H9 (cell line): ENCODE measurements at places on chromosomes 12 and 14.
A peak's percentile ranks its signal among the peaks of the same experiment; 100 is the strongest.

DNA sequence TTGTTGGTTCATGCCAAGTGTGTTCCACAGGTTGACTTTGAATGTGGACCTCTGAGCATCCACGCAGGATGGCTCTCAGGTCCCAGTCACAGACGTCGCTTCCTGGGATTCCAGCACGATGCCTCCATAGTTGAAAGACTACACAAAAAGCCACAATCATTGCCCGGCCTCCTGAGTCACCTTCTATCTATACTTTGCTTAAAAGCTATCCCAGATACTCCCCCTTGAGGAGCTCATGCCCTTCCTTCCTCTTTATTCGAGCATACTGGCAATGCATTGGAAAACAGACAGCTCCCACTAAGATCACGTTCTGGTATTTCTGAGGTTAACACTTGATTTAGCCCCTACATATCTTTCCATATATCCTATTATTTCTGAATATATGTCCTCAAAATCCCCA, 40.1 kb downstream of the ZNF664 start:
- no peak for DNase-seq

DNA sequence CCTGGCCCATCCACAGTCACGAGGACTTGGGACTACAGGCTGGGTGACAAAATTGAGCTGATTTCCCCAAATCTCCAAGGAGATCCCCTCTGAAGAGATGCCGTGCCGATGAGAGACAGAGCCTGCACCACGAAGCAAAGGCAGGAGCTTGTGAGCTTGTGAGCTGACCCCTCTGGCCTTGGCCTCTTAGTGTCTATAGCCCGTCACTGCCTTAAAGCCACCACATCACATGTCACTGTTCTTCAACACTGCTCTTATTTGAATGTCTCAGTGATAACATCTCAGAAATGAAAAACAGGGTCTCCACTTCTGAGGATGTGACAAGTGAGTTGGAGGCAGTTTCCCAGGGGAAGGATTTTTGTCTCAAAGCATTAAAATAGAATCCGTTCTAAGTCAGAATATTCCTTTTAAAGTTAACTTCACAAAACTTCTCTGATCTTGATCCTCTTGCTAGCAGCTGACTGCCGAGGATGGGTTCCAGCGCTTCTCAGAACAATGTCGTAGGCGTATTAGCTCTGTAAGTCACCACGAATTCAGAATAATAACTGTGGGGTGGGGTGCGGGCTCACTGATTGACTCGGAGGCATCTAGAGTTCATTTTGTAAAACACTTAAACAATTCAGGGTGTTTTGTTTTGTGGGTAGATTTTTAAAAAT, 37.5 kb downstream of the CHST11 start:
- DNase-seq = no peak

- DNase-seq = no peak
These were observed 204 bp downstream of the HSP90AA1 start for GRCh38 chr14:102086709-102086971.

DNA sequence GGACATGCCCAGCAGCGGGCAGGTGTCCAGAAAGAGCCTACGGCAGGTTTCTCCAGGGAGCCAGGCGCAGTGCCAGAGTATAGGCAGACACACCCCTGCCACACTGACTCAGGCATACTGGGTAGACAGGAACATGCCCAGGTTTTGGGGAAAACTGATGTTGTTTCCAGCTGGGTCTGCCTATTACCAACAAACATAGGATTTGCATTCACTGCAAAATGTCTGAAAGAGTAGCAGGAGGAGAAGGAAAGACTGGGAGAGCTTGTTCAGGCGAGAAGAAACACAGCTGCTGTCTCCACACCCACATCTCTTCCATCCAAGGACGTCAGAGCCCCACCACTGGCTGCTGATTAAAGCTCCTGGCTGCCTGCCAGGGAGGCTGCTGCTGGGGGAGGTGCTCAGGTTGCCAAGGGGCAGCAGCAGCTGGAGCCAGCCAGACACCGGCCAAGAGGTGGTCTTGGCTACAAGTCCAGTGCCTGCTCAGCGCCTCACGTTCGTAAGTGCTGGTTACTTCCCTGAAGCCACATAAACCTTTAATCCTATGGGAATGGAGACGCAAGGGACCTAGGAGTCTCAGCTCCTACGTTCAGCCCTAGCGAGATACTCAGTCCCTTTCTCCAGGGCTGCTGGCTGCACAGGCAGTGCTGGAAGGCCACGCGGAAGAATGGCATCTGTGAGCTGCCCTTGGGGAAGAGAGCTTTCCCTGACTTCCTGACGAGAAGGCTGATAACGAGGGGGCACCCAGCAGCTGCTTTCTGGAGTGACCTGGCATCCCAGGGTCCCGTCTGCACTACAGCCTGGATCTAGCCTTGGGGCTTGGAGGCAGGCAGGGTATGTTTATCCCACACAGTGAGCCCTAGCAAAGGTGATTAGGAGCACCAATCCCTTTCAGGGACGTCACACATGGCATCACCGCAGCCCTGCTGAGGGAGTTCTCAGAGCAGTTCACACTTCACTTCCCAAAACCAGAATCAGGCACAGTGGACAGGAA, 58.1 kb downstream of the PLEKHG3 start:
- no peak for DNase-seq

DNA sequence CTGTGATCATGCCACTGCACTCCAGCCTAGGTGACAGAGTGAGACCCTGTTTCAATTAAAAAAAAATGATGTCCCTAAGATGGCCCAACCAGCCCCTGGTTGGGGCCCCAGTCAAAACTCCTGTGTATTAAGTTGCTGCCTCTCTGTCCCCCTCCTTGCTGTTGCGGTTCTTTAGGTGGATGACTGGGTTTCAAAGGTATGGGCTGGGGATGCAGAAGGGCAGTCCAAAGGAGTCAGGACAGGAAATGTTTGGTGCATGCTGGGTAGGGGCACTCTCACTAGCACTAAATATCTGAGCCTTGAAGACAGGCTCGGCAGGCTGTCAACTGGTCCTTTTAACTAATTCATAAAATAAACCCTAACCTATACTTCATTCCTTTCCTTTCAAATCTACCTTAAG, 12.0 kb upstream of the PIP4K2C start:
- no peak for DNase-seq

DNA sequence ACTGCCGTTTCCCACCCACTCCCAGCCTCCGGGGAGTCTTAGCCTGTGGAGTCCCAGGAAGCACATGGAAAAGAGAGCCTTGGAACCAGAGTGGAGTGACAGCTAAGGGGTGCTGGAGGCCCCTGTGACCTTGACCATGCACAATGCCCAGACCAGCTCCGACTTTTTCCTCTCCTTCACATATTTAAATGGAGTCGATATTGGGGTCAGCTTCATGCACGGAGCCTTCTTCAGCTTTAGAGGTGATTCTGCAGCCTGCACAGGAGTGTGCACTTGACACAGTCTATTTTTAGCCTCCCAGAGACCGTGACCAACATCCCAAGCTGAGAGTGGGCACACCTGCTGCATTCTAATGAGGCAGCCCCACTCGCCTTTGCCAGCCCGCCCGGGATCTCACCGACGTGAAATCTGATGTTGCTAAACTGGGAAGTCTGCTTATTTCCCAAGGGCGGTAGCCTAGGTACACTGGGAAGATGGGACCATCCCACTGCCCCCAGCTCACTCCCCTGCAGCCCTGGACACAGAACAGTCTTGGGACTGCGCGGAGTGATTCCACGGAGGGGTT, 47.5 kb downstream of the PRMT8 start:
- DNase-seq = peak; percentile 20

GRCh38 chr12:68785358-68785757, 22.6 kb upstream of the MDM2 start:
- DNase-seq = no peak

DNA sequence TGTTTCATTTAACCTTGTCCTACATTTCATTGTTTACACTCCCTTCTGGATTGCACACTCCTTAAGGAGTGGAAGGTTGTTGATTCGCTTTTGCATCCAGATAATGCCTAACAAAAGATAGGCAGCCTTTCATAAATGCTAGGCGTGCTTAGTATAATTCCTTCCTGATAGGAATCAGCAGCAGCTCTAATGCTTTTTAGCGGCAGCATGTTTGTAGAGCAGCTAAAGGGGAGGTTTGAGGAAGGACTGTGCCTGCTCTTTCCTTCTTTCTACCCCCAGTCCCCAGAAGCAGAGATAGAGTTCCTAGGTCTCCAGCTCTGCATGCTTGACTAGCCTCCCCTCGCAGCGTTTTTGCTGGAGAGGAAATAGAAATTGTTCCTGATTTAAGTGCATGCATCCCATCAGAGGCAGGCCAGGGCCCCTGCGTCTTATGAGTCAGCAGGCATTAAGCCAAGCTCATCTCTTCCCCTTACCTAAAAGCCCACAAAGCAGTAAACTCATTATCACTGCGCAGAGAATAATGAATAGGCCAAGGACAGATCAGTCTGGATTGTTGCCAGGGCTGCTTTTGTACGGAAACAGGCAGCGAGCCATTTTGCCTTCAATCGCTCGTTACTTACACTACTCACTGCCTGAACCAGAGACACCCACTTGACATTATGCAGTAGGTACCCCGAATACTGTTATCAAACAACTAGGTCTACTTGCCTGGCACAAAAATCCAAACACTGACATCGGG, 14.0 kb upstream of the TBPL2 start:
- no peak for DNase-seq

GRCh38 chr14:54085841-54086240, 129.2 kb upstream of the BMP4 start:
- DNase-seq = no peak

DNA sequence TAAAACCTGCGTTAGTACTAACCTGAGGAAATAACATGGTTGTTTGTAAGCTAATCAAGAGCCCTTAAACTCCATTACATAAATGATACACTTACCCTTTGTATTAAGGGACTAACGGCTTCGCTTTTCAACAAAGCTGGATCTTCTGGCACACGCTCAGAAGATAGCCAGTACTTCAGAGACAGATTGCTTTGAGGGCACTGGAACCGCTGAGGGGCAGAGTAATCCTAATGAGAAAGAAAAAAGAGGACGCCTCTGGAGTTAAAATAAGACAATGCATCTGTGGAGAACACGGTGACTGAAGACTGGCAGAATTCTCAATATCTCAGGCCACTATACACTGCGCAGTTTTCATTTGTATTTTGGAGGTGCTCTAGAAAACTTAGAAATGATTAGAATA, 1.5 kb upstream of the KTN1 start:
- DNase-seq = no peak

GRCh38 chr12:59298296-59298695, 297.5 kb upstream of the SLC16A7 start:
- DNase-seq = no peak

- no peak for DNase-seq
These were observed at the start of gene PIK3C2G for GRCh38 chr12:18261273-18261672. TSS of gene PIK3C2G (plus strand) at chr12:18261518. CDS start at chr12:18282082, 20,564 bp downstream.

DNA sequence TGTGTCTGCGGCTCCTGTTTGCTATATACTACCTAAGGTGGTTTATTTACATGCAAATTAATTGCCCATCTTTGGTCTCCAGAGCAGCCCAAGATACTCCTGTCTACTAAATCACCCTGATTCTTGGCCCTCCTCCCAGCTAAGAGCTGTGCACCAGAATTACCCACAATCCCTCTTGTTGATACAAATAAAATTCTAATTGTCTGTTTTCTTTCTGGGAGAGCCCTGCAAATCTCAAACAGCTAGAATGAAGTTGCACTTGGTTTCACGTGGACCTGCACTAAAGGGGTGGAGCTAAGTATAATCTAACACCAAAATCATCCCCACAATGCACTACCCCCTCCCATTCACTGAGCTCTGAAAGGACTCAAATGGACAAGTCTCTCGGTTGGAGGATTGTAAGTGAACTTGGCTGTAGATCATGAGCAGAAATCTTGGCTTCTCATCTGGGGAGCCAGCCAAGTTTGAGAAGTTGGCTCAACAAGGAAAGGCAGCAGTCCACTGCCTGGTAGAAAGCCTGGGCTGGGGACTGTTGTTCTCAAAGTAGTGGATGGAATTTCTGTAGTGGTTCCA, 6.6 kb downstream of the MAX start:
- DNase-seq = no peak

DNA sequence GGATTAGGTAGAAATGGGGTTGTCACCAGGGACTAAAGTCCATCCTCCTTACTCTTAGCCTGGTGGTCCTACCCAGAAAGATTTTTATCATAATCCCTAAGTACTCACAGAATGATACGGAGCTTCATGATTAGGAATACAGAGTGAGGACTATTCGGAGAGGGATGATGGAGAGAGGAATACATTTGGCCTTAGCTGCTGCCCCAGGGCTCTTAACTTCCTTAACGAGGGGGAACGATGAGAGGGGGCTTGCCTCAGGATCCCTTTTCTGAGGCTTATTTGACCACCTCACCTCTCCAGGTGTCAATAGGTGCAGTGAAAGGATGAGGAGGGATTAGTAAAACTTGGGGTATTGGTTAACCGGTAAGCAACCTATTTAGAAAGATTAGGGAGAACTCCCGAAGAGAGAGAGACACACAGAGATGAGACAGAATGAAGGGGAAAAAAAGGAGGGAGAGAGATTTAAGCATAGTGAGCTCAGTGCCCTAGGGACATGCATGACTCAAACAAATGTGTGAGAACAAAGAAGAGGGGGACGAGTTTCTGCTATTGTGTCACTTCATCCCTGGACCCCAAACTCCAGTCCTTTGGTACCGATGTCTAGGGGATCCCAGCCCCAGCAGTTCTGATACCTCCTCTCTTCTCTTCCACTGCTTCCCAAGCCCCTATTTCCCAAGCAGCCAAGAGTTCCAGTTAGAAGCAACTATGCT, 1.1 kb downstream of the NFE2 start:
- no peak for DNase-seq

- DNase-seq = no peak
These were observed 106.3 kb downstream of the ETNK1 start for GRCh38 chr12:22731236-22731635.

DNA sequence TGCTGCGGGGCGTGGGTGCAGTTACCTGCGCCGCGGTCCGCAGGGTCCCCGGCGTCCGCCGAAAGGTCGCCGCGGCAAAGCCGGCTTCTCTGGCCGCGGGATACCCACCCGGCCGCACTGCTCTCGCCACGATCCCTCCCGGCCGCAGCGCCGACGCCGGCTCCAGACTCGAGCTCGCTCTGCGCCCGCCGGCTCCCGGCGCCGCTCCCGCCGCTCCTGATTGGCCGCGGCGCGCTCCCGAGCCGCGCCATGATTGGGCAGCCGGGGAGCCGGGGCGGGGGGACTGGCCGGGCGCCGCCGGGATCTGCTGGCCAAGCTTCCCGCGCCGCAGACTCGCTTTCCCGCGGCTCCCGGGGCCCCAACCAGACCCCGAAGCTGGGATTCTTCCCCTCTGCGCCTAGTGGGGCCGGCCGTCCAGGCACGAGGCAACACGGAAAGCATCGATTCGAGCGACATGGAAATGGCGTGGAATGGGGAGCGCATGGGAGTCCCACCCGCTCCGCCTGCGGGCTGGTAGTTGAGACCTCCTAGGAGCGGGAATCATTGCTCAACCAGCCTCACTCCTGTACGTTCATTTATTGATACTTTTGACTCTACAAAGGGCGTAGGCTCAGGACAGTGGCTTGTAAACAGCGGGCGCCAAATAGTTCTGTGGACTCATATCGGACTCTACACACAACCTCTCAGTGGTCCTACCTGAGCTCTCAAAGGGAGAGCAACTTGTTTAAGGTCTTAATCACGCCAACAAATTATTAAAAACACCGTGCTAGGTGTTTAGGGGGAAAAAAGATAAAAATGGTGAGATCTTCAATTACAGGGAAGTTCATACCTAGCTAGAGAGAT, 36.4 kb upstream of the STON2 start:
- DNase-seq = peak; percentile 85
